ENCODE measurements at places on chromosomes 1 and 21. TPM values are rescaled to one million over a fixed set of nuclear protein-coding genes. Genes with fewer than 3 reads are reported as not detected.
A peak's percentile ranks its signal among the peaks of the same experiment; 100 is the strongest.

HSPB7 gene
- 187 TPM for total RNA-seq

AUNIP gene
- 0.26 TPM for total RNA-seq

GRCh38 chr1:233959971-233960370, 55.5 kb downstream of the SLC35F3 start:
- no peak for DNase-seq

DNA sequence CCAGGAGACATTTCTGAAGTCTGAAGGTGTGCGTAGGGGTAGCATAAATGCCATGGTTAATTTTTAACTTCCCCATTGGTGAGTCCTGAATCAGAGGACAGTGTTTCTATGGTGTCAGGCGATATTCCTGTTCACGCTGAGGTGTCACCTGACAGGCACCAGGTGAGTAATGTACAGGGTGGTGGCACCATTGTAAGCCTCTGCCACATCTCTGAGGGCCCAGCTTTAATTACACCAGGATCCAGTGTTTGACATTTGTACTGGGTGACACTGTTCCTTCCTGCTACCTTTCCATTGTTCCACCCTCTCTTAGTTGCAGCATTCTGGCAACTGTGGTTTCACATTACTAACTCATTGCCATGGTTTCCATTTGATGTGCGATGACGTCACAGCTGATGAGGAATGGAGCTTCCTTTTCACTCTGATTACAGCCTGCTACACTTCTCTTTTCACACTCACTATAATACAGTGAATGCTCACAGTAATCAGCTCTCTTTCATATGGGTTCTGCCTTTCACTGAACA, 40.6 kb upstream of the MARK1 start:
- peak; percentile 65 for DNase-seq

- DNase-seq = no peak
Observed at GRCh38 chr1:184621260-184621659, 133.4 kb downstream of the EDEM3 start.

- no peak for DNase-seq
Observed at GRCh38 chr1:203281851-203282661, 23.3 kb upstream of the BTG2 start.

- no peak for DNase-seq
Observed at GRCh38 chr1:214445831-214446614, 105.4 kb downstream of the PTPN14 start.

DNA sequence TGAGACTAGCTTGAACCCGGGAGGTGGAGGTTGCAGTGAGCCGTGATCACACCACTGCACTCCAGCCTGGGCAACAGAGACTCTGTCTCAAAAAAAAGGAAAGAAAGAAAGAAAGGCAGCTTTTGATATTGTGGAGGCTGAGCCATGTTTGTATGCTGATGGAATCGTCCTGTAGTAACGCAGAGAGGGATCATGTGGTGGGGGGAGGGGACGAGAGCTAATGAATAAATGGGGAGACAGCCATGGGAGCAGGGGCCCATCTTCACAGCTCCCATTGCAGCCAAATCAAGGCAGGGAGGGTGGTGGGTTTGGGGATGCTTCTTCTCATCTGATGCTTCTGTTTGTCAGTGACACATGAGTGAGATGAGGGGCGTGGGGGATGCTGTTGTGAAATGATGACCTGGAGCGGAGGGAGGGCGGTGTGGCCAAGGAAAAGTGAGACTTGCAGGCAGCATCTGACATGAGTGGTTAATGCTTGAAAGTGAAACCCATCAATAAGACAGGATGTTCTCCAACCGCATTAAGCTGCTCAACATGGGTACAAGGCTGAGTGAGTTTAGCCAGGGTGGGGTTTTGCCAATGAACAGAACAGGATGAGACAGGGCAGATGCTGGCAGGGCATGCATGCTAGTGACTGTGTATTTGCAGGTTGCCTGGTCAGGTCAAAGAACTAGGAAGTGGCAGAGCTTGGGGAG, 16.7 kb downstream of the SPATA21 start:
- DNase-seq = no peak

- DNase-seq = no peak
Observed at GRCh38 chr1:75132242-75132811, 1.9 kb upstream of the LHX8 start.

DNA sequence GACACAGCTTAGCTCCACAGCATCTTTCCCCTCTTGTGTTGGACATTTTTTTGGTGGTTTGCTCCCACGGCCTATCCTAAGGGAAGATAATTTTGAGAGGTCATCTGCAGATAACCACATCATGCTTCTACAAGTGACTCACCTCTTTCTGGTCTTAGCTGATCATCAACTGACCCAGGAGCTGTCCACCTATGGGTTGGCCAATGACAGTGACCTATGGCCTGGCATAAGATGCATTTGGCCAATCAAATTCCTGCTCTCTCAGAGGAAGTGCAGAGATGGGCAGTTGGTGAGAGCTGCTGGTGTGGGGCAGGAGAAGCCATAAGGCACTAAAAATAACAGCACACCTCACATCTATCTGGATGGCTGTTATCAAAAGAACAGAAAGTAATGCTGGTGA, 100.0 kb upstream of the CLDN14 start:
- no peak for DNase-seq

- peak; percentile 67 for DNase-seq
Observed at GRCh38 chr1:31182352-31182751, 57.3 kb downstream of the NKAIN1 start.

GRCh38 chr1:6353619-6353954, 40.0 kb downstream of the ACOT7 start:
- DNase-seq = no peak
